ENCODE measurements at places on chromosomes 6 and 20.

DNA sequence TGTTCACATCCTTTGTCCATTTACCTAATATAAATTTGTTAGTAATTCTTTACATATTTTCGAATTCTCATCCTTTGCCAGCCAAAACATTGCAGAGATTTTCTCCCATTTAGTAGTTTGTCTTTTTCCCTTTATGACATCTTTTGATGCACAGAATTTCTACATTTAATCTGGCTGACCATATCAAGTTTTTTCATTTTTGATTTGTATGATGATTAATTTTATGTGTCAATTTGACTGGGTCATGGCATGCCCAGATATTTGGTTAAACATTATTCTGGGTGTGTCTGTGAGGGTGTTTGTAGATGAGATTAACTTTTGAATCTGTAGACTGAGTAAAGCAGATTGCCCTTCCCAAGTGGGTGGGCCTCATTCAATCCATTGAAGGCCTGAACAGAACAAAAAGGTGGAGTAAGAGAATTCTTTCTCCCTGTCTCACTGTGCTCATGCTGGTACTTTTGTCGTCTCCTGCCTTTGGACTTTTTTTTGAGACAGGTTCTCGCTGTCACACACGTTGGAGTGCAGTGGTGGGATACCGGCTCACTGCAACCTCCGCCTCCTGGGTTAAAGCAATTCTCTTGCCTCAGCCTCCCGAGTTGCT lies 72.1 kb upstream of the EPB41L1 start:
- DNase-seq = no peak

GRCh38 chr20:54497931-54498718 lies 22.7 kb downstream of the DOK5 start:
- no peak for DNase-seq

- no peak for DNase-seq
Measured at GRCh38 chr6:54098450-54099044, 12.7 kb upstream of the MLIP start.

GRCh38 chr6:8825726-8826125 lies 390.4 kb upstream of the SLC35B3 start:
- DNase-seq = no peak

- no peak for DNase-seq
Measured at GRCh38 chr6:142459271-142459670, 157.5 kb downstream of the ADGRG6 start.

DNA sequence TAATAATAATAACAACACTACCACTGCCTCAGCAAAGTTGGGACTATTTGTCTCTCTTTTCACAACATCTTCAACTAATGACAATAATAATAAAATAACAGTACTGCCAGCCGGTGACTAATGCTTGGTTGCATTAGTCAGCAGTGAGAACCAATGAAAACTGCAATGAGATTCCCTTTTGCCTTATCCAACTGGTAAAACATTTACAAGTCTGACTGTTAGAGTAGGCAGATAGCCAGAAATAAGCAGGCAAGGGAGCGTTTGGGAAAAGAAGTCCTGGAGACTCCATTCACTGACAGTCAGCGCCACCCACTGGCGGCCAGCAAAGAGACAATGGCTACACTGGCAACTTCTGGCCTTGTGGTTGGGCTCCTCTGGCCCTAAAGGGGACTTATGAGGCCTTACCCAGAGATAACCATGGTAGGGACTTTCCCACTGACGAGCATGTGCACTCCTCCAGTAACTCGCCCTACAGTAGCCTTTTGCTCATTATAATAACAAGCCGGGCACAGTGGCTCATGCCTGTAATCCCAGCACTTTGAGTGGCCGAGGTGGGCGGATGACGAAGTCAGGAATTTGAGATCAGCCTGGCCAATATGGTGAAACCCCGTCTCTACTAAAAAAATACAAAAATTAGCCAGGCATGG lies 3.4 kb upstream of the NSFL1C start:
- DNase-seq = peak; percentile 94

DNA sequence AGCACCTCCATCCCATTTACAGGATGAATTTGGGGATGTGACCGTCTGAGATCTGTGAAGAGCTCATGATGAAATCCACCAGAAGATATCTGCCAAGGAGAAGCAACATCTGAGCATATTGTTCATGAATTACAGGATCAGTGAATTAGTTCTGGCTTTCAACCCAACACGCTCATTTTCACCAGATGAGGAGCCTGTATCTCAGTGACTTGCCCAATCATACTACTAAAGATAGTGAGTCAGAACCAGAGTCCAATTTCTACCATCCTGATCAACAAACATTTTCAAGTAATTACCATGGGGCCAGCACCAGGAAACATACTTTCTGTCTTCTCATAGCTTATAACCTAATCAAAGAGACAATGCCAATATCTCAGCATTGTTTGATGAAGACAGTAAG lies 116.6 kb downstream of the ZDHHC14 start:
- DNase-seq = no peak

- peak; percentile 64 for DNase-seq
Measured at GRCh38 chr6:111844921-111845320, 28.3 kb downstream of the FYN start.

GRCh38 chr6:131629651-131630050 lies 1.6 kb upstream of the MED23 start:
- no peak for DNase-seq

GRCh38 chr6:40348591-40348990 lies 238.6 kb downstream of the LRFN2 start:
- DNase-seq = no peak

- DNase-seq = peak; percentile 24
Measured at GRCh38 chr6:82917346-82918064, 148.1 kb downstream of the UBE3D start.

DNA sequence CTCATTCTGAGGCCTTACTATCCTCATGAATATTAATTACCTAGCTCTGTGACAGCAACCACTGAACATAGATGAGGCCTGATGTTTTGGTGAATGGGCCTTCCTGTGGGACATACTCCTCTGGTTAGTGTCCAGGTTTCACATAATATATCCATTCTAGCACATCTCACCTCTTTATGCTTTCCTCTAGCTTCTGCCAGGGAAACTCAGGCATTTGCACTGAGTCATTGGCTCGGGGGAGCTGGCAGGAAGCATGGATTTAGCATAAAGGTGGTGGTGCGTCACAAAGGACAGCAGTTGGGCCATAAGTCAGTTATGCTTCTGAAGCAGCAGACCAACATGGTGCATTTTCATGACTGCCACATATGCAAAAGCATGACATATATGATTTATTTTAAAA lies 37.5 kb upstream of the TMEM170B start:
- no peak for DNase-seq

DNA sequence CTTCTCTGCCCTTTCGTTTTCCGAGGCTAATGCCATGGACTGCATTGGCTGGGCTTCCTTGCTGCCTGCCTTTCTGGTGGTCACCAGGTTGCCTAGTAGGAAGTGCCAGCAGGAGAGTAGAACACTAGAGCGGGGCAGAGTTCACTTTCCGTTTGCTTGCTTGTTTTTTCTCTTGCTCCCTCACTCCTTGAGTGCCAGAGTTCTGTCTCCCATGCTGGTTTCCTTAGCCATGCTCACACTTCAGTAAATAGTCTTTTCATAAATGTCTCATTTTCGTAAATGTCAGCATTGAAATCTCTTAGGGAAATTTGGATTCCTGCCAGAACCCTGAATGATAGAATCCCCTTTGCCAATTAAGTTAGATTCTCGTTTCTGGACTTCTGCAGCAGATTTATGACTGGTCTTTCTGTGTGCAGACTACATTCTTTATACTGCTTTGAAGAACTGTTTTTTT lies 63.9 kb downstream of the FAM83B start:
- no peak for DNase-seq

GRCh38 chr6:31083742-31084354 lies 28.5 kb downstream of the C6orf15 start:
- DNase-seq = peak; percentile 83

DNA sequence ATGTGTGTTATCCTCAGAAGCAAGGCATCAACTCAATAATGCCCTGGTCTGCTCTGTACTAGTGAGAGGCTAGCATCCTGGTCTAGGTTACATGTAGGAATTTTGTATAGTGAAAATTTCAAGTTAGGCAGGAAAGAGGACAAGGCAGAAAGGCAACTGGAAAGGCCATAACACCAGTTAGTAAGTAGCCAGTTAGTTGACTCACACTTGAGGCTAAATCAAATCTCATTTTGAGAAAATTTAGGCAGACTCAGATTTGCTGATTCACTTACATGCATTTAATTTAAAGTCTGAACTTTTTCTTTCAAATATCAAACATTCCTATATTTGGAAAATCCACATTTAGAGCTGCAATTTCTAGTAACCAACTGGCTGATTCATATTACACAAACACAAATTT lies 184.5 kb upstream of the TCF21 start:
- DNase-seq = no peak

GRCh38 chr20:44746367-44747165 lies 901 bp downstream of the KCNK15 start:
- DNase-seq = no peak

DNA sequence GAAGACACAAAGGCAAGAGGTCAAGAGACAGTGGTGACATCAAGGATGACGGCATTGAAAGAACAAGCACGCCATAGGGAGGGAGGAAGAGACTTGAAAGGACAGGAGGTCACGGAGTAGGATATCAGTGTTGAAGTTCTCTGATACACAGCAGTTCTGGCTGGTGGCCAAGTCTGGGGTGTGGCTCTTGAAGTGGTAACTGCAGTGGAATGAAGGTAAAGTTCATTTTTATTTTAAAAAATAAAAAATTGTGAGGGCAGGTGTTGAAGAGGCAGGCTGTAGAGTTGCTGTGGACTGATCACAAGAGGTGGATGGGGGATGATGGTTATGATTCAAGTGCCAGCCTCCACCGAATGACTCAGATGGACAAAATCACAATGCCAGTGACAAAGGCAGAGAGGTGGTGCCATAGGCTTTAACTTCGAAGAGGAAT lies 53.2 kb upstream of the BMP2 start:
- no peak for DNase-seq

- no peak for DNase-seq
Measured at GRCh38 chr6:127793396-127793795, 107.5 kb downstream of the THEMIS start.

DNA sequence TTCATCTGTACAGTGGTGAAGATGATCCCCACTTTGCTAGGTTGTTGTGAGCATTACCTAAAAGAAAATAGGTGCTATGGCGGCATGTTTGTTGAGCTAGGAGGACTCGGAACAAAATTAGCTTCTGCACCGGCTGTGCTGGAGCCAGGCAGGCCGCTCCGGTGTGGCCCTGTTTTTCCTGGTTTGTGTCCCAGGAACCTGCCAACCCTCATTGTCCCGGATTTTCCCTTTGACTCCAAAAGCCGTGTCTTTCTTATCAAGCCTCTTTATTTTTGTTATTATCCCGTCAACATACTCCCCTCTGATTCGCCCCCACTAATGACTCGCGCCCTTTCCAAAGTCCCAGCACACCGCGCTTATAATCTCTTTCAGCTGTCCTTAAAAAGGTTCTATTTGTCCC lies 117.0 kb downstream of the MYLK4 start:
- DNase-seq = no peak

- DNase-seq = no peak
Measured at GRCh38 chr6:138885156-138885819, 89.4 kb downstream of the ECT2L start.

DNA sequence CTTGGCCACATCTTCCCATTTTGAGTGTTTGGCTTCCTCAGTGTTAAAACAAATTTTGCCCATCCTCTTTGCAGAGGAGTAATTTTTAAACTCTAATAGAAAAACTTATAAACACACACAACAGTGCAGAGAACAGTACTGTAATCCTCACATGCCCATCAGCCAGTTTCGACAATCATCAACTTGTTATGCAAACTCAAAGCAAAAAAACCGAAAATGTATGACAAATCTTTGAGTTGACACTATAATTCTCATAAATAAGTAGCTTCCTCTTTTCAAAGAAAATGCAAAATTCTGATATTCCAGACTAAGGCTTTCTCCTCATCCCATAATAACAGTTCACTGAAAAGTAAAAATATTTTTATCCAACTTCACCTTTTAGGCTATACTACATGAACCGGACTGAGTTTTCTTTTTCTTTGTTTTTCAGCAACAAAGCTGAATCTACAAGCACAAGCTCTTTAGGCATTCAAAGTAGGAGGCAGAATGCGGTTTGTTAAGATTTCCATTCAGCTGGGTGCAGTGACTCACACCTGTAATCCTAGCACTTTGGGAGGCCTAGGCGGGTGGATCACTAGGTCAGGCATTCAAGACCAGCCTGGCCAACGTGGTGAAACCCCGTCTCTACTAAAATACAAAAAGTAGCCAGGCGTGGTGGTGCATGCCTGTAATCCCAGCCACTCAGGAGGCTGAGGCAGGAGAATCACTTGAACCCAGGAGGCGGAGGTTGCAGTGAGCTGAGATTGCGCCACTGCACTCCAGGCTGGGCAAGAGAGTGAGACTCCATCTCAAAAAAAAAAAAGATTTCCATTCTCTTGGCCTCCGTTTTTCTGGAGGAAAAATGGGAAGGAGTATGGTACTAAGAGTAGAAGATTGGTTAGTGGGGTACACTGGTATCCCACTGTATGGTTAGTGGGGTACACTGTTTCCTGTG lies 74.8 kb downstream of the GCNT2 start:
- DNase-seq = peak; percentile 48

DNA sequence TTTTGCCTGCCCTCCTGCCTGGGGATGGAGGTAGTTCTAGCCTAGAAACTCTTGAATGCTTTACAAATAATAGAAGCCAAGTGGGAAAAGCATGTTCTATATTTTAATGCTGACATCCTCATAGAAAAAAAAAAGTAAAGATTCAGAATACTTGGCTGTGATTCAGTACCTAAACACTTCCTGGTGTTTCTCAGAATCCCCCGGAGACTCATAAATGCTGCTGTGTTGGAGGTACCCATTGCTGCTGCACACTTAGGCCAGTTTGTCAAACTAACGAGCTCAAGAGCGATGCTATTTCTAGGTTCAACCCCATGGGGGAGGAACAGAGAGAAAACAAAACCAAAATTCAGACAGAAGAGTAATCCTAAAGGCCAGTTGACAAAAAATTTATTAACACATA lies 38.8 kb upstream of the ZFP64 start:
- DNase-seq = no peak

DNA sequence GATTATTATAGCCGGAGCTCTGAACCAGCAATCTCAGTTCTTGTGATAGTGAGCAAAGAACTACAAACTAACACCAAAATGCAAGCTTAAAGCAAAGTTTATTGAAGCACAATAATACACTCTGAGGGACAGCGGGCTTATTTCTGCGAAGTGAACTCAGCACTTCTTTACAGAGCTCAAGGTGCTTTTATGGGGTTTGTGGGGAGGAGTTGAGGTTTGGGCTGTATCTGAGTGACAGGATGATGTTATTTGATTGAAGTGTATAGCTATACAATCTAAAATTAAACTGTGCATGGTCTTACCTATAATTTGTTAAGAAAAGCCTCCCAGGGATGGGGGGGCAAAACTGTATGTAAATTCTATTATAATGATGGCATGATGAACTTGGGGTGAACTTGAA lies 1.0 kb upstream of the HFE start:
- no peak for DNase-seq

Measured in ELF-1 (cell line).